ENCODE measurements at places on chromosomes 5 and 9. TPM values are rescaled to one million over a fixed set of nuclear protein-coding genes. Genes with fewer than 3 reads are reported as not detected.

Gene IL5
- total RNA-seq: not detected

Gene PHF24
- not detected for total RNA-seq

- DNase-seq: no peak
These were observed 268.6 kb downstream of the ISL1 start for GRCh38 chr5:51651889-51652288.

GRCh38 chr5:56264417-56265025, 31.4 kb upstream of the ANKRD55 start:
- DNase-seq: peak; percentile 48

- DNase-seq: no peak
These were observed 9.7 kb downstream of the RAD1 start for GRCh38 chr5:34905564-34905963.

- no peak for DNase-seq
These were observed 205.1 kb downstream of the NTRK2 start for GRCh38 chr9:84874596-84874995.

GRCh38 chr5:38772471-38772870, 73.3 kb upstream of the OSMR start:
- no peak for DNase-seq

GRCh38 chr5:68734781-68735180, 359.0 kb upstream of the SLC30A5 start:
- DNase-seq: no peak

DNA sequence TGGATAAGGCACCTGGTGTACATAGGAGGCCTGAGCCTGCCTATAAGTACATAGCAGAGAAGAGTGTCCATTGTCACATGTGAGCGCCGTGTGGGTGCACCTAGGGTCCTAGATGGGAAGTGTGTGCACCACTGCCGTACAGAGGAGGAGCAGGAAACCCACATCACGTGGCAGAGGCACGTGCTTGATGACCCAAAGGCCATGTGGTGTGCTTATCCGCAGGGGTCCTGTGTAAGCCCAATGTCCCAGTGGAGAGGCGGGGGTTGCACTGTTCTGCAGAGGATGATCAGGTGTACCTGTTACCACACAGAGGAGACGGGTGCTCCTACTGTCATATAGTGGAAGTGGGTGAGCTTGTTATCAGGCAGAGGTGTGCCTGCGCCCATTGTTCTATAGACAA, 354.1 kb upstream of the IRX2 start:
- no peak for DNase-seq

- no peak for DNase-seq
These were observed 136.4 kb upstream of the TAS2R1 start for GRCh38 chr5:9766581-9766980.

DNA sequence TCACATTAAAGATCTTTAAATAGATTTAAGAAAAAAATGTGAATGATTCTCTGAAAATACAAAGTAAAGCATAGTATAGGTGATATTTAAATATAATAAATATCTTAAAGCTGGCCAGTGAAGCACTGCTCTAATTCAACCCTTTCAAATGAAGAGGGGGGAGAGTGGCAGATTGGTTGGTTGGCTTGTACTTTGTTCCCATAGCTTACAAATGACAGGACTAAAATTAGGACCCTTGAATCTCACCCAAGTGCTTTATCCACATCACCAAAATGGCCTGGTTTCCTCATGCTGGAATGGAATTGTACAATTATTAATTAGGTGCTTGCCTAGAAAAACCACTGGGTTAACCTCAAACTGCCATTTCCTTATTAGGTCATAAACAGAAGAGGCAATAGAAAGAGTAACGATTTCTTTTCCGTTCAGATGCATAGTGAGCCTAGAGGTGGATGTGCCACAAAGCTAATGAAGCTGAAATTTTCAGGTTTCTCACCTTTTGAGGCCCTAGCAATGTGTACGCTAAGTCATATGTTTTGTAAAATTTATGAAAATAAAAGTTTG, 354.5 kb upstream of the CDH6 start:
- DNase-seq: no peak

DNA sequence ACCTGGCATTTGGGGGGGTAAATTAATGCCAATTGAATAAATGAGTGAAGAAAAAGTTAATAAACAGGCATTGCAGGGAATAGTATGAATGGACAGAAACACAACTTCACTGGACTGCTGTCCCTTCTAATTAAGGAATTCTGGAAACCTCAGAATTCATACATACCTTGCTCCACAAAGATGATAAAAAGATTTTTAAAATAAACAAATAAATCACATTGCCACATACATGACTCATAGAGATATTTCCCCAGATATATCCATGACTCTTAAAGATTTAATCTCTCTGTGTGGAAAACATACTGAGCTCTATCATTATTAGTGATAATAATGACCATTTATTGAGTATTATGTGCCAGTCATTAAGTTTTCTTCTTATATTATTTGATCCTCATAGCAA, 469.0 kb upstream of the MEF2C start:
- no peak for DNase-seq

GRCh38 chr5:102903074-102903871, 148.2 kb downstream of the PAM start:
- DNase-seq: no peak

Gene RGS3
- total RNA-seq: 25.7 TPM

- no peak for DNase-seq
These were observed 265.9 kb downstream of the TRIM36 start for GRCh38 chr5:114903767-114904166.

All from body of pancreas (tissue), 4 donors.